Activated CD4-positive, alpha-beta T cell treated with anti-CD3 and anti-CD28 coated beads for 1 hour (primary cell): ENCODE measurements at places on chromosomes 4 and X.

- DNase-seq, result no peak
These were observed 440.3 kb downstream of the ZIC3 start for GRCh38 chrX:138006180-138006579.

DNA sequence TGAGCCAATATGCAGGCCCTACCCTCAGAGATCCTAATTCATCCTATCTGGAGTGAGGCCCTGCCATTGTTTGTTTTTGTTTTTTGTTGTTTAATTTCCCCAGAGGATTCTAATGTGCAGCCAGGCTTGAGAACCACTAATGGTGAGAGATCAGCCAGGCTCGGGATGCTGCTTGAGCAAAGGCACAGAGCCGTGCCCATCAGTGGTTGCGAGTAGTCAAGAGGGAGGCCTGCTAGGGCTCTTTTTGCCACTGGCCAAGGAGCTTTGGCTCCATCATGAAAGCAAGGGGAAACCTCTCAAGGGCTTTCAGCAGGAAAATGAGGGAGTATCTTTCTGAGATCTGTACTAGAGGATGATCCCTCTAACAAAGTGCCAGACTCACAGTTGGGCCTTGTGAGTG lies 2.7 kb downstream of the TCEANC start:
- no peak for DNase-seq

GRCh38 chr4:112411781-112412550 lies 104.0 kb downstream of the NEUROG2 start:
- DNase-seq, result no peak

GRCh38 chr4:10007793-10008608 lies 13.3 kb downstream of the SLC2A9 start:
- no peak for DNase-seq

- DNase-seq, result peak; percentile 7
These were observed at the start of gene NUDT11 for GRCh38 chrX:51496501-51497291. TSS of gene NUDT11 (minus strand) at chrX:51496592. CDS start at chrX:51496444, 148 bp downstream.

DNA sequence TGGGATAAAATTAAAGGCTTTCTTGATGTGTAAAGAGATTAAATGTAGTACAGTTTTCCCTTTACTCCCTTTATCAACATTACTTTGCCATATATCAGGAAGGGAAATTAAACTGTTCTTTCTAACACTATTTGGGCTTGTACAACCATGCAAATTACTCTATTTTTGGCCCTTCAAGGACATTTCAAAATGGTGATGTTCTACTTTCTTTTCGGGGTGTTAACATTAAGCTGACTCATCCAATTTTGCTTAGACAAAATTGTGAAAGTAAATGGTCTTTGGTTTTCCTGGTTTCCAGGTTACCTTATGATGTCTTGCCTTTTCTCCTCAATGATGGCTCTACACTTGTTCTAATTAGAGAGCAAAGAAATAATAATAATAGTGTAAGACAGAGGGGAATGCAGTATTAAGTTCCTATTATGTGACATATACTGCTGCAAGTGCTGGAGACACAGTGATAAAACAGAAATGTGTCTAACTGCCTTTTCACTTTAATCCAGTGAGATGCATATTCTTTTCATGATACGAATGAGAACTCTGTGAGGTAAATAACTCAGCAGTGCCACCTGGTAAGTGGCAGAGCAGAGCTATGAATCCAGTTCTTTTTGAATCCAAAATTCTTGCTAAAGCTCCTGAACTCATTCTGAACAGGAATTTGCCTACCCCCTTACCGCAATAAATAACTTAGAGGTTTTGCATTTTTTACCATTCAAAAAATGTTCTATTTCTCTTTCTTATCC lies 35.7 kb upstream of the PDE5A start:
- DNase-seq, result no peak

GRCh38 chr4:16226816-16227461 lies 668 bp upstream of the TAPT1 start:
- DNase-seq, result peak; percentile 20
